Upper lobe of left lung (tissue), 6 donors: ENCODE measurements at places on chromosomes 16 and 17. TPM values are rescaled to one million over a fixed set of nuclear protein-coding genes. Genes with fewer than 3 reads are reported as not detected.
A peak's percentile ranks its signal among the peaks of the same experiment; 100 is the strongest.

- no peak overlapping the region for H3K27ac ChIP-seq
- no peaks in the 10 kb centered on the region for H3K36me3 ChIP-seq
- H3K4me3 ChIP-seq, result no peak overlapping the region
- no peaks in the 10 kb centered on the region for H3K4me1 ChIP-seq
Observed at GRCh38 chr16:14958970-14959369, 15.9 kb upstream of the PDXDC1 start.

The UBE2G1 gene
- total RNA-seq, result 27.2 TPM

DNA sequence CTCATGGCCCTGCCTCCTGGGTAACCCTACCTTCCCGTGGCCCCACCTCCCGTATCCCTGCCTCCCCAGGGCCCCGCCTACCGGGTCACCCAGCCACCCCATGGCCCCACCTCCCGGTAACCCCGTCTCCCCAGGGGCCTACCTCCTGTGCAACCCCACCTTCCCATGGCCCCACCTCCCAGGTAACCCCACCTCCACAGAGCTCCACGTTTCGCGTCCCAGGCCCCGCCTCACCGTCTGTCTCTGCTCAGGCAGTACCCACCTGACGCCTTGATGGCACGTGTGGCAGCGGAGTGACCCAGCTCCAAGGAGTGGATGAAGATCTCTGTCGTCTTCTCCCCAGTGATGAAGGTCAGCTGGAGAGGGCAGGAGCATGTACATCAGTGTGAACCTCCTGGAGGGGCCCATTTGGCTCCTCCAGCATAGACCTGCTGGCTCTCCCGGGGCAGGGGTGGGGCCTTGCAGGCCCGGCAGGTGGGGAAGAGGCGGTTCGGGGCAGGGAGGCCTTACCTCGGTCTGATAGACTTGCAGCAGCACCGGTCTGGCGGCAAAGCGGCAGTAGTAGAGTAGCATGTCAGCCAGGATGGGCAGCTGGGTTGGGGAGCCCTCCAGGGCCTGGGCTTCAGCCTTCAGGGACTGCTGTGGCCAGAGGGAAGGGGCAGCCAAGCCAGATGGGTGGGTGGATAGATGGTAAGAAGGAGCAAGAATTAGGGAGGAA, 18.7 kb upstream of the PIK3R6 start:
- peaks cover 15% of the 10 kb centered on the region for H3K36me3 ChIP-seq
- no peak overlapping the region for H3K4me3 ChIP-seq
- H3K4me1 ChIP-seq, result no peaks in the 10 kb centered on the region
- DNase-seq, result no peak
- no peak overlapping the region for H3K27ac ChIP-seq

DNA sequence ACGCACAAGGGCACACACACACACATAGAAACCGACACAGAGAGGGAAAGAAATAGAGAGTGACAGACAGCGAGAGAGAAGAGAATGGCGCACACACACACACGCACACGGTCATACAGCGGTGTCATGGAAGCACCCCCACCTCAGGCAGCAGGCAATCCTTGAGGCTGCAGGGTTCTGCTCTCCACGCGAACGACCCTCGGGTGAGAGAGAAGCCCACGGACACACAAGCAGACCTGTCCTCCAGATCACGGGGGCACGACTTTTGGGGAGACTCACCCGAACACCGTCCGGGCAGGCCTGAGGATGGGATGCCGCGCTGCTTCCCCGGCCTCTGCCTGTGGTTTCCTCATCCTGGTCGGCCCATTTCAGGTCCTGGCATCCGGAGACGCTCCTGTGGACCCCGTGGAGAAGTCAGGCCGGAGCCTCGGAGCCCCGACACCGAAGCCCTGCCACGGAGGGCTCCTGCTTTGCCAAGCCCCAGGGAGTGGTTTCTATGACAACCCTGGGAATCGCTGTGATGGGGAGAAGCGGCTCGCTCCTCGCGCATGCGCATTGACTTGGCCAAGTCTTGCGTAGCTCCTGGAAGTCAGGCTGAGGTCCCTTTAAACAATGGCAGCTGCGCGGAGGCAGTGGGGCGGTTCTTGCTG, 118.2 kb upstream of the KCNJ18 start:
- H3K4me1 ChIP-seq, result no peaks in the 10 kb centered on the region
- no peak for DNase-seq
- H3K27me3 ChIP-seq, result no peaks in the 10 kb centered on the region
- peak overlapping the region; percentile 13 for H3K4me3 ChIP-seq

- H3K36me3 ChIP-seq, result no peaks in the 10 kb centered on the region
- DNase-seq, result no peak
- no peaks in the 10 kb centered on the region for H3K27me3 ChIP-seq
- H3K27ac ChIP-seq, result no peak overlapping the region
- no peaks in the 10 kb centered on the region for H3K4me1 ChIP-seq
Observed at GRCh38 chr17:2874189-2874686, 78.0 kb downstream of the RAP1GAP2 start.

- H3K4me1 ChIP-seq, result no peaks in the 10 kb centered on the region
- H3K36me3 ChIP-seq, result no peaks in the 10 kb centered on the region
- no peak overlapping the region for H3K4me3 ChIP-seq
- no peak for DNase-seq
- H3K27me3 ChIP-seq, result no peaks in the 10 kb centered on the region
Observed at GRCh38 chr17:71084838-71085237, 915.5 kb downstream of the KCNJ2 start.

The CCL16 gene
- total RNA-seq, result not detected

DNA sequence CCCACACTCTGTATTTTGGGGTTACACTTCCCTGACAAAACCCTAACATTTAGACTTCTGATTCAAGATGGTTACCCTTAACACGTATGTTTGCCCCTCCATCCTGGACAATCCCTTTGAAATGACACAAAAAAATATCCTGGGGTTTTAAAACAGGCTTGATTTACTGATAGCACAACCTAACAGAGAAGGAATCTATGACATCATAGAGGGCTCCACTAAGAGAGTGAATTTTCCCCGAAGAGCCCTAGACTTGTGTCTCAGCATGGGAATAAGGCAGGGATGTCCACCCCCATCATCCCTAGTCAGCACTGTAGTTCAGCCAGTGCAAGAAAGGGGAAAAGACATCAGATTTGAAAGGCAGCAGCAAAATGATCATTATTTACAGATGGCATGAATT, 15.8 kb upstream of the SRCIN1 start:
- DNase-seq, result no peak
- H3K36me3 ChIP-seq, result no peaks in the 10 kb centered on the region
- H3K4me1 ChIP-seq, result no peaks in the 10 kb centered on the region
- no peak overlapping the region for H3K27ac ChIP-seq
- H3K4me3 ChIP-seq, result no peak overlapping the region

DNA sequence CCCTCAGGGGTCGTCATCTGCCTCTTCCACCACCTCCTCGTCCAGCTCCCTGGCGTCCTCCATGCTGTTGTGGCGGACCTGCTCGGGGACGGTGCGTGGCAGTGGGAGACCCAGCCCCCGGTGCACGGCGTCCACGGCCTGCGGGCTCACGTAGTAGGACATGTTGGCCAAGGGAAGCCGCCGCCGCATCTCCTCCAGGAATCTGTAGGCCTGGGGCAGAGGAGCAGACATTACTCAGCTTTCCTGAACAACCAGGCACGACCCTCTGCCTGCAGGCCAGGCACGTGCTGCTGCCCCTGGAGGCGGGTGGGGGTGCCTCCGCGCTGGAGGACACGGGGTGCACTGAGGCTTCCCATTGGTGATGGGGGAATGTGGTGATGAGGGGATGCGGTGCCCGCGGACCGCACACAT, 17.8 kb downstream of the TELO2 start:
- H3K27ac ChIP-seq, result no peak overlapping the region
- H3K27me3 ChIP-seq, result no peaks in the 10 kb centered on the region
- DNase-seq, result peak; percentile 81
- H3K36me3 ChIP-seq, result peaks cover 30% of the 10 kb centered on the region
- peaks cover 52% of the 10 kb centered on the region for H3K4me1 ChIP-seq

The OR1A1 gene
- not detected for total RNA-seq

GRCh38 chr16:4246777-4247459, 5.0 kb upstream of the SRL start:
- DNase-seq, result no peak
- H3K27ac ChIP-seq, result peak overlapping the region; percentile 57
- no peaks in the 10 kb centered on the region for H3K36me3 ChIP-seq
- H3K4me1 ChIP-seq, result no peaks in the 10 kb centered on the region

DNA sequence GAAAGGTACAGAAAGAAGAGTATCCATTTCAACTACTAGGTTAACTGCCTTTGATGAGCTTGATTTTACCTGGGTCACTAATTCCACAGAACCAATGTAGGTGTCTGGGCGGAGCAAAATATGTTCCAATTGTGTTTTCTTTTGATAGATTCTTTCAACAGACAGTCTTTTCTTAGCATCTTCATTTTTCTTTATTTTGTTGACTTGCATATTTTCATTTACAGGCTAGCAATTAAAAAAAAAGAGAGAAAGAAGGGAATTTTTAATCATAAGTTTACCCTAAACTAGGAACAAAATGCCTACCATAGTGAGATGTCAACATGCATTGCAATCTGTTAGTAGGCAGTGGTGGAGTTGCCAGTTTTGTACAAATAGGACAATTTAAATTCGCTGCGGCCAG, 1.0 kb downstream of the TOP2A start:
- H3K4me3 ChIP-seq, result peak overlapping the region; percentile 87
- H3K27ac ChIP-seq, result no peak overlapping the region
- DNase-seq, result no peak
- H3K4me1 ChIP-seq, result peaks cover 27% of the 10 kb centered on the region

The PRDM7 gene
- total RNA-seq, result not detected

The CFDP1 gene
- total RNA-seq, result 89.8 TPM

DNA sequence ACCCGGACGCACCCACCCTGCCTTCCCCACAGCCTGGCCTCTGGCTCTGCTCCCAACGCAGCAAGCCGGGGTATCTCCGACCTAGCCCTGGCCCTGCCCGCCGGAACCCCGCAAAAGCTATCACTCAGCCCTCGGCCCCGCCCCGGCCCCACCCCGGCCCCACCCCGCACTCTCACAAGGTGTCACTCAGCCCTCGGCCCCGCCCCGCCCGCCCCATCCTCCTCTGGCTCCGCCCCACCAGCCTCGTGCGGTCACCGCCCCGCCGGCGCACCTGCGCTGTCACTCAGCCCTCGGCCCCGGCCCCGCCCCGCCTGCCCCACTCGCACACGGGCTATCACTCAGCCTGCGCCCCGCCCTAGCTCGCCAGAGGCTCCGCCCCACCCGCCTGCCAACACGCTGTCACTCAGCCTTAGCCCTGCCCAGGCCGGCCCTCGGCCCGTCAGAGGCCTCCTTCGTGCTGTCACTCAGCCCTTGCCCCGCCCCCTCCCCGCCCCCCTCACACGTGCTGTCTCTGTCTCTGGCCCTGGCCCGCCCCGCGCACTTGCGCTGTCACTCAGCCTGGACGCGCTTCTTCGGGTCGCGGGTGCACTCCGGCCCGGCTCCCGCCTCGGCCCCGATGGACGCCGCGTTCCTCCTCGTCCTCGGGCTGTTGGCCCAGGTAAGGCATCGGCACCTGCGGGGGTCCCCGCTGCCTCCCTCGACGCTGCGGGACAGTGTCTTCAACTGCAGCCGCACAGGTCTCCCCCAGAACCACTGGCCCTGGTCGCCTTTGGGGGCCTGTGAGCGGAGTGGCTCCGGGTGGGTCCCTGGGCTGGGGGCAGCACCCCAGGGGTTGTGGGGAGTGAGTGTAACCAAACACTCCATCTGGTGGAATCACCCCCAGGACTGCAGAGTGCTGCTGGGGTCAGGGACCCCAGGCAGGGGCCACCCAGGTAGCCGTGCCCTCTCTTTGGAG, at the start of gene CDH15:
CDH15 (plus strand) TSS at position 533 of the 955 bp plus-strand sequence; CDS start at position 617, 84 bp downstream.
- DNase-seq, result peak; percentile 99
- no peaks in the 10 kb centered on the region for H3K27me3 ChIP-seq
- H3K4me1 ChIP-seq, result peaks cover 23% of the 10 kb centered on the region

DNA sequence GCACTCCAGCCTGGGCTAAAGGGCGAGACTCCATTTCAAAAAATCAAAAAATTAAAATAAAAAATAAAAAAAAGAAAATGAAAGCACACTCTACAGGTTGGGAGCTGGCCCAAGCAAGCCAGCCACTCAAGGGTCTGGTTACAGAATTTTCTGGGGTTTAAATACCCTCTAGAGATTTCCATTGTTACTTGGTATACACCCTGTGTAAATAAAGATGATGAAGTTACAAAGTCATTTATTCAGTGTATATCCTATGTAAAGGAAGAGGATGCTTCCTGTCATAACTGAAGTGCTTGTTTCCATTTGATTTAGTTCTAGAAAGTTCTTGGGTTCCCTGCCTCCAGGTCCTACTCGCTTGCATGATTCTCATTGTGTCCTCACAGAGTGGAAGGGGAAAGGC, 79.9 kb upstream of the C17orf78 start:
- no peak overlapping the region for H3K27ac ChIP-seq
- H3K4me1 ChIP-seq, result peaks cover 33% of the 10 kb centered on the region
- H3K27me3 ChIP-seq, result no peaks in the 10 kb centered on the region
- no peaks in the 10 kb centered on the region for H3K36me3 ChIP-seq
- no peak for DNase-seq

DNA sequence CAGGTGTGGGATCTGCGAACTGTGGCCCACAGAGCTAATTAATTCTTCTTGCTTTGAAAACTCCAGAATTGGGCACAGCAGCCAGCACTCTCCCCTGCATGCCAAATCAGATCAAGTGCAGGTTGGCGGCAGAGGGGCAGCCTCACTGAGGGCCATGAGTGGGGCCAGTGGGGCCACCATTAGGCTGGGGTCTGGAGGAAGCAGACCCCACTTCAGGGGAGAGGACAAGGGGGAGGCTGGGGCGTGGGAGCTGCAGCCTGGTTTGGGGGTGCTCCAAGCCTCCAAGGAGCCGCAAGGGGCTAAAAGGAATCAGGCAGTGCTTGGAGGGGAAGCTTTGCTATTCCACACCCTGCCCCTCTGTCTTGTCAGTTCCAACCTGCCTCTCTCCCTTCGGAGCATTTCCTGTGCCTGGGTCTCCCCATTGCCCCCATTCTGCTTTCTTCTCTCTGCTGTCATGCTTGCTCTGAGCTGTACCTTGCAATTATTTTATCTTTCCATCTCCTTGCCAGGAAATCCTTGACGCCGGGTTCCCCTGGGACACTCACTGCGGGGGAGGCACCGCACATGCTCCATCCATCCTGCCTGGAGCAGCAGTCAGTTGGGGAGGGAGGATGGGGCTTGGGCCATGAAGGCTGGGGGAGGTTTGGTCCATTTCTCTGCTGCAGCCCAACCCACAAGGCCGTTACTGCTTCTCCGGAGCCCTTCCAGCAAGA, 3.3 kb upstream of the ABCC3 start:
- DNase-seq, result no peak
- H3K4me3 ChIP-seq, result no peak overlapping the region
- H3K27ac ChIP-seq, result no peak overlapping the region
- peaks cover 45% of the 10 kb centered on the region for H3K4me1 ChIP-seq

DNA sequence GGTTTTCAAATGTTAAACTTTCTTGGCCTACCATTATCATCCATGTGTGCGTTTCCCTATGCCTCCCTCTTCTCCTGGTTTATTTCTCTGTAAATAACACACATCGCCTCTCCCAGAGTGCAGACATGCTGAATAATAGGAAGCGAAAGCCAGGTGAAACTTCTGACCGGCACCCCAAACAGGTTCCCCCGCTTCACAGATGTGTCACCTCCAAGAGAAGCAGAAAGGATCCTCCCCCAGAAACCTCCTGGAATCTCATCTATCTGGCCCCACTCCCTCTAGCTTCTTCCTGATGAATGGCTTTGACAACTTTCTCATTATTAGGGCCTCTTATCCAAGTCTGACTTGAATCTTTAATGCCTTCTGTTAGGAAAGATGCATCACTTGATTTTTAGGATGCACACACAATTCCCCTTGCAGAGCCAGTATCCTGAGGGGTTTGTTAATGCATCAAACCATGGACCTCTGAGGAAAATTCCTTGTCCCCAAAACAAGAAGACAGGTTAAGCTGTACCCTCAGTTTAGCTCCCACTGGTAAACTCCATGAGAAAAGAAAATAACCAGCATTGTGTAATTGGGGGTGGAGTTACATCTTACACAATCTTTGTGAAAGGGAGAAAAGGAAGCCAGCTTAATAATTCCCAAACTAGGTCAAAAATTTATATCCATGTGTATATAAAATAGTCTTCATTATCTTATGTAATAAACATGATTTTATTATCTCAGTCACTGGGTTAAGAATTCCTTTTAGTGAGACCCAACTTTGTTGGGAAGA, 20.1 kb upstream of the HYDIN start:
- H3K4me3 ChIP-seq, result no peak overlapping the region
- DNase-seq, result no peak
- H3K36me3 ChIP-seq, result no peaks in the 10 kb centered on the region
